ENCODE measurements at places on chromosomes 2 and 18. TPM values are rescaled to one million over a fixed set of nuclear protein-coding genes. Genes with fewer than 3 reads are reported as not detected.

Gene CRYBA2
- not detected for total RNA-seq

Gene PSD4
- 5.1 TPM for total RNA-seq

Gene GREB1
- 0.53 TPM for total RNA-seq

Gene MC5R
- 0.32 TPM for total RNA-seq

Gene AQP12B
- not detected for total RNA-seq

Measured in A375 (cell line).